ENCODE measurements at places on chromosomes 4 and X.

DNA sequence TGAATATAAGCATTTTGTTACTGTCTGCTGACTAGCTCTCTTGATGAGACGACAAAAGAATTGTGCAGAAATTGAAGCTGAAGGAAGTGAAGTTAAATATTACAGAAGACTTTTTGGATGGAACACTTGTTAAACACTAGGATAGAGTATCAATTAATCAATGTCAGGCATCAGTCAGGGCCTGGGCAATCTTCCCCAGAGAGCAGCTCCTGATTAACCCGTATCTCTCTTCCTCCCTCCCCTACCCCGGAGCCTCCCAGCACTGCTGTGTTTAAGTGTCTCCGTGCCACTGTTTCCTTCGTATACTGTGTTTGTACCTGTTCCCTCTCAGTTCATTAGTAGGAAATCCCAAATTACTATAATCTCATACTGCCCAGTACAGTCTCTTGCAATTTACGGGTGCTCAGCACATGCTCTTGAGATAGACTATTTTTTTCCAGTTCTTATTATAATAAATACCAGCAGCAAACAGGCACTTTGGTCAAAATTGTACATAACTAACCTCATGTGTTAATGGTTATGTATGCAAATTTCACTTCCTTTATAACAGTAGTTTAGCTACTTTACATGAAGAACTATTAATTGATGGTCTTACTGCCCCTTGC is 765.7 kb upstream of the FTHL17 start:
- DNase-seq, result no peak

- DNase-seq, result no peak
Observed at GRCh38 chr4:168511780-168512489, 15.1 kb downstream of the PALLD start.

GRCh38 chrX:11423362-11423818 is 130.2 kb downstream of the AMELX start:
- DNase-seq, result no peak

DNA sequence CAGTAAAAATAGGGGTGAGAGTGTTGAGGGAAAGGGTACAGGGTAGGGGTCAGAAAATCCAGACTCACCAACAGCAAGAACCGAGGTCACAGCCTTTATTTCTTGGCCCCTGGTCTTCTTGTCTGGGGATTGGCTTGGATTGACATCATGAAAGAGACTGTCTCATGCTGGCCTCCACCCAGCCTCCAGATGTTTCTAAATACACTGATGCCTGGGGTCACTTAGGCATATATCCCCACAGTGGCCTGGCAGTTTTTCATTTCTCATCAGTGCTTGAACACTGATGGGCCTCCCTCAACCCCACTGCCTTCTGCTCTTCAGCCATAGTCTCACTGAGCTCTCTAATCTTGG is 173.9 kb downstream of the RTL9 start:
- DNase-seq, result no peak

DNA sequence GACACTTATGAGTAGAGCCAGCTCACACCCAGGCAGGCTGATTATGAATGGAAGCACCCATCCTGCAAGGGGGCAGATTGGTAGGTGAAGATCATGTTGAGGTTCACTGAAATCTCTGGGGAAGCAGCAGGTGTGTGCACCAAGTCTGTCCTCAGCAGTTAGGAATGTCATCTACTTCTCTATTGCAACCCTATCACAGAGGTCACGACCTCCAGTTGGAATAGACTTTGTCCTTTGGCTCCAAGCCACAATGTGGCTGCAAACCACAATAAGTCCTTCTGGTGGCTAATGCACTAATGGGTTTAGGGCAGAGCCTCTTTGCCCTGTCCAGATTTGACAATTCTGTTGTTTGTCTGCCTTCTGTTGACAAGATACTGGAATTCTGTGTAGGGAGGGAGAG is 1056.7 kb downstream of the PCDH19 start:
- no peak for DNase-seq

- DNase-seq, result peak; percentile 3
Observed at GRCh38 chrX:54891573-54891972, 29.1 kb upstream of the TRO start.

DNA sequence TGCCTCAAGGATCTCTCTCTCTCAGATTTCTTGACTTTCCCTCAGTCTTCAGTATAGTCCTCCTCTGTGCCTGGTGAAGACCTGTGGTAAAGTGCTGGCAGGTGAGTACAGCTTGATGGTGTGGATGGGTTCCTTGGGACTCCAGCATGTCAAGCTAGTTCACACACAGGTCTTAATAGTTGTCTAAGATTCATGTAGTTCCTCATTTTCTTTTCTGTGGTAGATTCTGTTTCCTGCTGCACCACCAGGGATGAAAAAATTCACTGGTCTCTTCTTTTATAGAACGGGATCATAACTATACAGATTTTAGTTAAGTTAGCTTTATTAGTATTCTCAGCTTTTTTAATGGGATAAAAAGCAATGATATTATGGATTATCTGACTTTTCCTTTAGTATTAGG is 32.5 kb upstream of the PAQR3 start:
- DNase-seq, result no peak

GRCh38 chrX:95728446-95728845 is 956.2 kb upstream of the DIAPH2 start:
- DNase-seq, result no peak

DNA sequence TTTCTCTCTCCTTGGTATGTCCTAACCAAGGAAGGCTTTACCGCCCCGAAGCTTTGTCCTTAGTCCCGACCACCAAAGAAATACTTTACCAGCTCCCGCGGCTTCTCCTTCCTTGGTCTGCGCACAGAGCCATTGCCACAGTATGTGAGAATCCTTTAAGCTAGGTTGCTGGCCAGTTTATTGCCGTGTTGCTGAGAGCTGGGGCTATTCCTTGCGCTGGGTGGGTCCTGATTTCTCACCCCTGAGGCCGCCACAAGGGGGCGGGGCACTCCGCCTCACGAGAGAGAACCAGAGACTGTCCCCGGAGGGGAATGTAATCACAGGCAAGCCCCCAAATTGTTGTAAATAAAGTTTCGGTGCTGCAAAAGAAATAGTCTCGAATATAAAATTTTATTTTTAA is 331.0 kb upstream of the PCDH10 start:
- no peak for DNase-seq

GRCh38 chr4:182206266-182206665 is 36.9 kb upstream of the TENM3 start:
- no peak for DNase-seq

GRCh38 chrX:68692651-68693050 is 45.2 kb downstream of the STARD8 start:
- DNase-seq, result no peak
